BJ (cell line): ENCODE measurements at places on chromosomes 5 and 9. TPM values are rescaled to one million over a fixed set of nuclear protein-coding genes. Genes with fewer than 3 reads are reported as not detected.

DNA sequence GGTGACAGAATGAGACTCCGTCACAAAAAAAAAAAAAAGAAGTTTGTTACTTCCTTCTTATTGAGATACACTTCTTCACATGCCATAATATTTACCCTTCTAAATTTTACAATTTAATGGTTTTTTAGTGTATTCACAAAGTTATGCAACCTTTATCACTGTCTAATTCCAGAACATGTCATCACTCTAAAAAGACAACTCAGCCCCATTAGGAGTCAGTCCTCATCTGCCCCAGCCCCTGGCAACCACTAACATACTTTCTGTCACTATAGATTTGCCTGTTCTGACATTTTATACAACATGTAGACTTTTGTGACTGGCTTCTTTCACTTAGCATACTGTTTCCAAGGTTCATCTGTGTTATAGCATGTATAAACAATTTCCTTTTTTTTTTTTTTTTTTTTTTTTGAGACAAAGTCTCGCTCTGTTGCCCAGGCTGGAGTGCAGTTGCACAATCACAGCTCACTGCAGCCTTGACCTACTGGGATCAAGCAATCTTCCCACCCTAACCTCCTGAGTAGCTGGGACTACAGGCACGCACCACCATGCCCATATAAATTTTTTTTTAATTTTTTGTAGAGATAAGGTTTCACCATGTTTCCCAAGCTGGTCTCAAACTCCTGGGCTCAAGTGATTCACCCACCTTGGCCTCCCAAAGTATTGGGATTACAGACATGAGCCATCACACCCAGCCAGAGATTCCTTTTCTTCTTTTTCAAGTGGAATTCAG lies 18.0 kb downstream of the AQP3 start:
- no peak for DNase-seq

GRCh38 chr9:116360016-116360415 lies 206.4 kb downstream of the PAPPA start:
- DNase-seq, result no peak

DNA sequence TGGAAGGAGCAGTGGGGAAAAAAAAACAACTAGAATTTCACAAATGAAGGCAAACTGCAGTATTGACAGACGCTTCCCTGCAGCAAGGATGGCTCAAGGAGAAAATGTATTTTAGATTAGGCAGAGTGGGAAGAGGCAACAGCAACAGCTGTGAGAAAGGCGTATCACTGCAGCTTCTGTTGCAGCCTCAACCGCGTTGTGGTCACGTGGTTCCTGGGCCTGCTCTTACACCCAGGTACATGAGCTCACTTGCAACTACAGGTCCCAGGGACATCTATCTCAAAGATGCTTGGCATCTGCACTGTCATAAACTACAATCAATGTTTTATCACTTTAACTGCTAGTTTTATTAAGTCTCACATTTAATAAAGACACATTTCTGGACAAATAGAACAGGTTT lies 36.0 kb upstream of the GOLM1 start:
- no peak for DNase-seq

GRCh38 chr9:134800791-134801339 lies 79.7 kb upstream of the FCN2 start:
- no peak for DNase-seq

- no peak for DNase-seq
Observed at GRCh38 chr5:92641031-92641962, 939.7 kb downstream of the NR2F1-AS1 start.

Gene UTP15
- 8.8 and 11.0 TPM in 2 replicates for polyA plus RNA-seq

DNA sequence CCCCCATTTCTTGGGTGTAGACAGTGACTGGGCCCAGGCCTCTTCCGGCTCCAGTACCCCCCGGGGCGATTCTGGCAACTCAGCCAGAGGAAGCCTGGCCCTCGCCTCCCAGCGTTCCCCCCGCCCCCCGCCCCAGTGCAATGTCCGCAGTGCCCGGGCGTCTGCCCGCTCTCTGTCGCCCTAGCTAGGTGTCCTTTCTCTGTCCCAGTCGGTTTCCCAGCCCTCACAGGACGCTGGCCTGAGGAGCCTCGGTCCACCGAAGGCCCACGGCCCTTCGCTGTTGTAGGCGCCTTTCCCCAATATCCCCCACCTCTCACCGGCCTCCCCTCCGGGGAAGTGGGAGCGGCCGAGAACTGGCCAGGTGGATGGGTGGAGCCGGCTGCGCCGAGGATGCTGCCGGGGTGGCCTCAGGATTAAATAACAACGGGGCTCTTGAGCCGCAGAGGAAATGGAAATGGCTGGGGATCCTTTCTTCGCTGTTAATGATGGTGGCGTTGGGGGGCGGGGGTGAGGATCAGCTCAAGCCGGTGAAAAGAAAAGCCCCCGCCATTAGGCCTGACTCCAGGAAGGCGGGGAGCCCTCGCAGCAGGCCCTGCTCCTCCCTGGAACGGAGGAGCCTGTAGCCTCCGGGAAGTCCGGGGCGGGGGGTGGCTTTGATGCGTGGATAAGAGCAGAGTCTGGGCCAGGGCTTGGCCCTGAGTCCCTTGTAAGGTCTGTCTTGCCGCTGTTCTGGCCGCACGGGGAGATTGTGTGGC lies 1.1 kb upstream of the SPRY4 start:
- no peak for DNase-seq

GRCh38 chr9:110391826-110392485 lies 54.3 kb upstream of the TXNDC8 start:
- no peak for DNase-seq

DNA sequence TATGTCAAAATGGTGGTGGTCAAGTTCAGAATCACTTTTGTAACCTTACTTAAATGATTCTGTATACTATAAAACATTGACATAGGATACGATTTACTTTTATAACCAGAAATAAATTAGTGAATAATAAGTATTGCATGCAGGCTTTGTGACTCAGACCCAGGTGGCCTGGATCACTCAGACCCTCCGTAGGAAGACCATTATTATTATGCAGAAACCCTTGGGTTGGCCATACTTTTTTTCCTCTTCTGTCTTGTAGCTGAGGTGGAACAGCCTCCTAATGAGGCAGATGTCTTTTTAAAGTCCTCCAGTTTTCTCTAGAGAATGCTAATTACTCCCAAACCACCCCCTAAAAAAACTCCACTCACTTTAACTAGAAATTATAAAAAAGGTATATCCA lies 121.9 kb downstream of the LPAR1 start:
- DNase-seq, result no peak

DNA sequence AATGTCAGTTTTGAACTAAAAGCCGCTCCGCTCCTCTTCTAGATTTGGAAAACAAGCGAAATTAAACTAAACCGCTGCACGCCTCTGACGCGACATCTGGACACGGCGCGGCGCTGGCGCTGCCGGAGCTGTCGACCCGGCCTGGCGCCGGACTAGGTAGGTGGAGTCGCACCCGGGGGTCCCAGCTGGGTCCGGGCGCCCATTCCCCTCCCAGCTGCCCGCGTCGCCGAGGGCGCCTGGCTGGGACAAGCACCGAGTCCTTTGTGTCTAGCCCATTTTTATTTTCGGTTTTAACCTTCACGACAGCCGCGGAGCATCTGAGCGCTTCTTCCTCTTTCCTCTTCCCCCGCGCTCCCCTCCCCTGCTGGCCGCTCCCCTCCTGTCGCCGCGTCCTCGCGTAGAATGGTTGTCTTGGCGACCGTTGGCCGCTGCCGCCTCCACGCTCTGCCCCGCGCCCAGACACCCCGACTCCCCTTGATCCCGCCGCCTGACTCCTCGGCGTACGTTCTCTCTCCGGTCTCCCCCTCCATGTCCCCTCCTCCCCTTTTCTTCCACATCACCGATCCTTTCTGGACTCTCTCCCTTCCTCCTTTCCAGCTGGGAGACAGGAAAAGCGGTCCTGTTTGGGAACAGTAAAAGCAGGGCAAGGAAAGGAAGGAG lies 545 bp downstream of the CDKN2B-AS1 start:
- no peak for DNase-seq

Gene FST
- 66.6 and 85.5 TPM in 2 replicates for polyA plus RNA-seq

Gene GABRP
- polyA plus RNA-seq, result not detected in 2 replicates

Gene AIF1L
- 0.05 TPM in 1 of 2 replicates, not detected in the other for polyA plus RNA-seq

- DNase-seq, result no peak
Observed at GRCh38 chr9:21684831-21685362, 117.5 kb upstream of the MTAP start.

GRCh38 chr5:107337281-107337680 lies 333.5 kb downstream of the EFNA5 start:
- DNase-seq, result no peak

Gene PLK2
- 20.7 and 21.7 TPM in 2 replicates for polyA plus RNA-seq

GRCh38 chr9:86827893-86828292 lies 119.4 kb downstream of the GAS1 start:
- DNase-seq, result no peak

Gene ANKRD31
- polyA plus RNA-seq, result 0.02 and 0.07 TPM in 2 replicates

DNA sequence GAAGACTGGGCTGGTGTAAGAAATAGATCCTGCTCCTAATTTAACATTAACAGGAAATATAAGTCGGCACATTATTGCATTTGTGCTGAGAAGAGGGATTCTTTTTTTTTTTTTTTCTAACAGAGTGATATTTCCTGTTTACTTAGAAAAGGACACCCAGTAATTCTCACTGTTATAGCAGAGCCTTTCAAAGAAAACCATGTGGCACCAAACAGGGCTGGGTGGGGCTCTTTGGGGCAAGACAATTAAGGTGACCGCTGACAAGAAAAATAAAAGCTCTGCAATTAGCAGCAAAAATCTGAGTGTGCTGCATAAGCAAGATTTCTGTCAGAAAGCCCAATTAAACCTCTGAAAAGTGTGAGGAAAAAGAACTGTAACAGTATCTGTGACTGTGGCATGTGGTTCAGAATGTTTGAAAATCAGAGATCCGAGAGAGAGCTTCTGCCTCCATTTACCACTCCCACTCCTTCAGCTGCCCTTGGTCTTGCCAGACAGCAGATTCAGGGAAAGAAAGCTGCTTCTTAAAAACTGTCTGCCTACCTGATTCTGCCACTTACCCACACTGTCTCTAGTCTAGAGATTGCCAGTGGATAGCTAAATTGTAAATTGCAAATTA lies 77.1 kb upstream of the IQGAP2 start:
- DNase-seq, result no peak

DNA sequence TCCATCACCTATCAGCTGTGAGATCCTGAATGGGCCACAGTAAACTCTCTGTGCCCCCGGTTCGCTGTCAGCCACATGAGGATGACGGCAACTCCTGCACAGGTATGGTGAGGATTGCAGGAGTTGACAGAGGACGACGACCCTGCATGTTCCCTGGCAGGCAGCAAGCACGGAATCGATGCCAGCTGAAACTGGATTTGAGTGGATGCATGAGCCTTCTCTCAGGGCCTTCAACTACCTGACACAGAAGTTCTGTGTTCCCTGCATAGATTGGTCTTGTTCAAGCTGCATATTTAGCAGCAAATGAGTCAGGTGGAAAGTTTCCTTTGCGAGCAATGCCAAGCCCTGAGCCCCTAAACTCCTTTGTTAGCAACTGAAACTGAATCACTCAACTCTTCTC lies 69.6 kb upstream of the PTCH1 start:
- DNase-seq, result no peak

Gene CCDC187
- not detected in 2 replicates for polyA plus RNA-seq

DNA sequence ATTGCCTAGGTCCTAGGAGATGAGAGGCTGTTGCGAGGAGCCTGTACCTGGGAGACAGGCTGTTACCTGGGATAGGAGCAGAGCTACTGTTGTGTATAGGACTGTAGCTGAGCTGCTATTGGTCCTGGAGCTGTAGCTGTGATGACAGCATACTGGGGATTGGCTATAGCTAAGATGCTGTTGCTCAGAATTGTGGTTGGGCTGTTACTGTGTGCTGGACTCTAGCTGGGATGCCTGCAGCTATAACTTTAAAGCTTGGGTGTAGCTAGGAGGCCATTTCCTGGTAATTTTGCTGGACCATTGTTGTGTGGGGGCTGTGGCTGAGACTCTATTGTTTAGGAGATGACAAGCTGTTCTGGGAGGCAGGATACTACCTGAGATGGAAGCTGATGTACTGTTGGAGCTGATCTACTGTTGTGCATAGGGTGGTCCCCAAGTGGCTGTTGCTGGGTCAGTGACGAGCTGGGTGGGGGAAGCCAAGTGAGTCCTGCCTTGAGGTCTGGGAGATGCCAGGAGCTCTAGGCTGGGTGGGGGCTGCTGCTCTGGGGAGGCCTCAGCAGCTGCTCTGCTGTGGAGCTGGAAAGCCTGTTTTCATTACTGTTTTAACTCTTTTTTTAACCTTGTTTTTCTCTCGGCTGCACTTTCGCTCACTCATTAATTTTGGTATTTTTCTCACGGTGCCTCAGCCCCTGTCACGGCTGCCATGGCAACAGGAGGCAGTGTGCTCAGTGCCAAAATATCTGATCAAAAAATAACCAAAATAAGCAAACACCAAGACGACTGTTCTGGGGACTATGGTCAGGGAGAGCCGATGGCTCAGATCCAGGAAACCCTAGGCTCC lies 3.0 kb upstream of the PCDH1 start:
- no peak for DNase-seq

DNA sequence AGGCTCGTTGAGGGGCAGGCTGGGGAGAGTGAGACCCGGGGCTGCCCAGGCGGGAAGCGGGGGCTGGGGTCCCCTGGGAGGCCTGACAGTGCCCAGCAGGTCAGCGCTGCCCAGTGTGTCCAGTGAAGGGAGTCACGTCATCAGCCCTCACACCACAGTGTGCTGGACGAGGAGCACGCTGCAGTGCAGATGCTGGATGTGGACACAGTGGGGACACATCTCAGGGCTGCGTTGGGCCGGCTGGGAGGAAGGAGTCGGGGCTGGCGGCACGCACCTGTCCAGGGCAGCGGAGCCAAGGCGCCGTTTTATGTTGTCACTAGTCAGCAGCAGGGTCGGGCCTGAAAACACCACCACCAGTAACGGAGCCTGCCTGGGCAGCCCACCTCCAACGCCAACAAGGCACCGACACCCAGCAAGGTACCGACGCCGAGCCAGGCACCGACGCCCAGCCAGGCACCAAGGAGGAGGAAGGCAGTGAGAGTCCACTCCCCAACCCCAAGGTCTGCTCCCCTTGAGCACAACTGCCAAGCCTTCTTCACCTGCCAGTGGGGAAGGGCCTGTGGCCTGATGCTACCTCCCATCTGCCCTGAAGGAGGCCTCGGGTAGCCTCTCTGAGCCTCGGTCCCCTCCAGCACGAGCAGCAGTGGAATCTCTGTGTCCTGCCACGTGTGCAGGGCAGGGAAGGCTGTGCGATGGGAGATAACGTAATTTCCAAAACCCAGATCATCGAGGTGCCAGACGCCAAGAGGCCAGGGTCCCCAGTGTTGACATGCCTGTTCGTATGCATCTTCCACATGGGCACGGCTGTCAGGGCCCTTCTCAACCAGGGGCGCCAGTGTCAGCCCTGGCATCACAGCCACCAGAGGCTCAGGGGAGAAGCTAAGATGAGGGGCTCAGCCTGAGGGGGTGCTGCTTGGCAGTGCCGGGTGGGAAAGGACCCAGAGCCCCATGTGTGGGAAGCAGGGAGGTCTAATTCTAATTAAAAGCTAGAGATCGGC lies 21.9 kb upstream of the NSMF start:
- no peak for DNase-seq
